Activated T-cell treated with anti-CD3 and anti-CD28 coated beads, Interleukin-2, amount 50 U/mL, for 72 hours (primary cell): ENCODE measurements at places on chromosomes 13 and 19.
A peak's percentile ranks its signal among the peaks of the same experiment; 100 is the strongest.

- H3K4me1 ChIP-seq, result peaks cover 49% of the 10 kb centered on the region
- peak overlapping the region; percentile 100 for H3K27ac ChIP-seq
- DNase-seq, result no peak
- H3K36me3 ChIP-seq, result peaks cover 5% of the 10 kb centered on the region
Observed at GRCh38 chr19:39845172-39845571, 1.0 kb downstream of the FBL start.

DNA sequence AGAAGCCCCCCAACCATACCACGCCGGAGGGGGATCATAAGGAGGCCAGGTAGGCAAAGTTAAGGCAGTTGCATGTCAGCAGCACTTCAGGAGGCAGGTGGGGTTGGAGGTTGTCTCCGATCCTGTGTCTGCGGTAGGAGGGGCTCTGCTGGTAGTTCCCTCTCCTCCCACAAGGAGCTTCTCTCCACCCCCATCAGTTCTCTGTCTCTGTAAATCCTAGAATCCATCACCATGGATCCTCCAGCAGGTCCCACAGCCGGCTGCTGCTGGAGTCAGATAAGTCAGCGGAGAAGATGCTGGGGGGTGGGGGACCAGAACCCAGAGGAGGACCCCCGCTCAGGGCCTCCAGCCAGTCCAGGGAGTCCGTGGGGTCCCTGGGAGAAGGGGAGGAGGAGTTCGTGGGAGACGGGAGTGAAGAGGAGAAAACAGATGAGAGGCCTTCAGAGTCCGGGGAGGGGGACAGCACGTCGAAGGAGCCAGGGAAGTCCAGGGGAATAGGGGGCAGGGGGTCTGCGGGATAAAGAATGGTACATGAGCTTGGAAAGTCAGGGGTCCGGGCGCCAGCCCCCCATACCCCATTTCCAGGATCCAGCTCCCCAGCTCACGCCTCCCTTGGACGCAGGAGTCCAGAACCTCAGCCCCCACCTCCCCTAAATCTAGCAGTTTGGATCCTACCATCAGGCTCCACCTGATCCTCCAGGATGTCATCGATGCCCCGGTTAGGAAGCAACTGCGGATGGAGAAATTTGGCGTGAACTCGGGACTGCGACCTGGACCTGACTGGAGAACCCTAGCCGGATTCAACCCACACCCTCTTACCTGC, 6.3 kb downstream of the MAMSTR start:
- peak overlapping the region; percentile 92 for H3K4me3 ChIP-seq
- H3K4me1 ChIP-seq, result peaks cover 17% of the 10 kb centered on the region
- DNase-seq, result no peak
- no peaks in the 10 kb centered on the region for H3K27me3 ChIP-seq

DNA sequence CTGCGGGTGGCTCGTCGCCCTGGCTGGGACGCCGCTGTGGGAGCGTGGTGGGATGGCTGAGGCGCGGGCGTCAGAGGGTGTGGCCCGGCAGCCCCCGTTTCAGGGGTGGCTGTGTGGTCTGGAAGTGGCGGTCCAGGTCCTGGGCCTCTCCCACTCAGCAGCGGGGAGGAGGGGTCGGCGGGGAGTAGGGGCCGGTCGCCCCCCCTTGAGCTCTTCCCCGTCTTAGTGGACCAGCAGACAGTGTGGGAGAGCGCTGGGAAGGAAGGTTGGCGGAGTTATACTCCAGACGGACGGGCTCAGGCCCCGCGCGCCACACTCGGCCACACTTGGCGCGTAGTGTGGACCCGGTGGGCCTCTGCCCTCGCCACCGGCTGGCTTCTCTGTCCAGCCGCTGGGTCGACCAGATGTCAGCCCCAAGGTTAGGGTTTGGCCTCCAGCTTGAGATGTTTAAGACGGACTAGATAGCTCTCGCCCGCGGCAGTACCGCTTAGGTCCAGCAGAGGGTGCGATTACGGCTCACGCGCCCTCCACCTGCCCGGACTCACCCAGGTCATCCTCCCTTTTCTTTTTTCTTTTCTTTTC, 21.7 kb upstream of the ZNF429 start:
- no peaks in the 10 kb centered on the region for H3K27me3 ChIP-seq
- H3K27ac ChIP-seq, result no peak overlapping the region
- H3K4me3 ChIP-seq, result no peak overlapping the region
- DNase-seq, result peak; percentile 60

GRCh38 chr19:35901055-35901644, 810 bp upstream of the NFKBID start:
- peak overlapping the region; percentile 74 for H3K27ac ChIP-seq
- H3K36me3 ChIP-seq, result peaks cover 10% of the 10 kb centered on the region
- DNase-seq, result no peak
- H3K4me1 ChIP-seq, result peaks cover 65% of the 10 kb centered on the region
- peak overlapping the region; percentile 88 for H3K4me3 ChIP-seq

GRCh38 chr19:12792051-12792852, 966 bp downstream of the JUNB start:
- H3K36me3 ChIP-seq, result peaks cover 9% of the 10 kb centered on the region
- H3K4me3 ChIP-seq, result peak overlapping the region; percentile 98
- DNase-seq, result peak; percentile 91
- peaks cover 42% of the 10 kb centered on the region for H3K4me1 ChIP-seq
- H3K27me3 ChIP-seq, result no peaks in the 10 kb centered on the region

- no peaks in the 10 kb centered on the region for H3K27me3 ChIP-seq
- no peaks in the 10 kb centered on the region for H3K4me1 ChIP-seq
Observed at GRCh38 chr13:47241446-47241845, 344.6 kb upstream of the HTR2A start.

DNA sequence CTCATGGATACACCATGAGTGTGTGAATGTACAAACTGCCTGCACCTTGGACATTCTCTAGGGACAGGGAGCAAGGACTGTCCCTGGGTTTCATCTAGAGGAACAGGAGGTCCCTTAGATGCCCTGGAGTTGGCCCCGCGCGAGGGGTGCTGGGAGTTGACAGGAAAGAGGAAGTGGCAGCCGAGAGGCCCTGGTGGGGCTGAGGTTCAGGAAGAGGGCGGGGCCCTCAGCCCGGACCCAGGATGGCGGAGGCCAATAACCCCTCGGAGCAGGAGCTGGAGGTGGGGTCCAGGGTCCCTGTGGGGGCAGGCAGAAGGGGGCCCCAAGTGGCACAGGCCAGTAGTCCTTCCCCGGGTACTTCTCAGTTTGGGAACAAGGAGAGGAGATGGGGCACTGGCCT, 6.9 kb downstream of the PKN1 start:
- no peaks in the 10 kb centered on the region for H3K27me3 ChIP-seq
- peak; percentile 87 for DNase-seq
- peak overlapping the region; percentile 95 for H3K4me3 ChIP-seq

DNA sequence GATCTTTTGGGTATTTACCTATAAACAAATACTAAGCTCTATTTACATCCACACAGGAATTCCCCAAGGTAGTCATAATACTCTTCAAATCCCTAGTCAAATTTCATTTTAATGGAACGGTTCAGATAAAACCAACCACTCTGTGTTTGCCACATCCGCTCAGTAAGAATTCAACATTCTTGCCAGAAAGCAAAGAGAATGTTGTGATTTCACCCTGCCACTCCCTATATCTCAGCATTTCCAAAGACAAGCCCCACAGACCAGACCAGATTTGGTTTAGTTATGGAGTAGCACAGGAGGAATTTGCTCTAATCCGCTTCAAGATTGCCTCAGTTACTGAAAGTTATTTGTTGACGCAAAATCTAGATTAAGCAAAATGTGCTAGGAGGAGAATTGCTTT, 105.6 kb upstream of the SERP2 start:
- peaks cover 14% of the 10 kb centered on the region for H3K27me3 ChIP-seq
- H3K36me3 ChIP-seq, result peaks cover 7% of the 10 kb centered on the region
- DNase-seq, result no peak
- H3K4me1 ChIP-seq, result peaks cover 40% of the 10 kb centered on the region
- H3K4me3 ChIP-seq, result no peak overlapping the region

DNA sequence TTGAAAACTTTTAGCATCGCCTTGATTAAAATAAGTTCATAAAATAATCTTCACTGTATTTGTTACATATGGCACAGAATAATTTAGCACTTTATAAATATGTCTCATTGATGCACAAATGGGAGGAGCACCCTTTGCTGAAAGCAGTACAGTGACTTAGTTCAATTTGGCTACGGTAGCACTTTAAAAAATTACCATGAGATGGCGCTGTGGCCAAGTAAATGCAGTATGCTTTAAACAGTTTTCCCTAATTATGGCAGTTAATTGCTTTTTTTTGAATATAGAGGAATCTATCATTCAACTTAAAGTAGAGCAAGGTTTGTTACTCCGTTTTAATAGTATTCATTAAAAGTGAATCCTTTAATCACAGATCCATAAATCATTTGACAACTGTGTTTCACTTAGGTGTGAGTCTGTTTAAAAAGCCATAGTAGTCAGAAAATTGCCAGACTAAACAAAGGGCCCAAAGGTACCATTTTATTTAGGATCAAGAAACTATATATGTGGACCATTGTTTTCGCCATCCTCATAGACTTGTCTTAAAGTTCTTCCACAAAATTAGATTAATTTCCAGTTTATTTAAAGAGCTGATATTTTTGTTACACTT, 34.7 kb upstream of the ESD start:
- H3K27me3 ChIP-seq, result no peaks in the 10 kb centered on the region
- no peak overlapping the region for H3K27ac ChIP-seq
- DNase-seq, result peak; percentile 50
- no peaks in the 10 kb centered on the region for H3K36me3 ChIP-seq

- no peak for DNase-seq
- H3K27me3 ChIP-seq, result peaks cover 10% of the 10 kb centered on the region
- H3K36me3 ChIP-seq, result no peaks in the 10 kb centered on the region
- no peak overlapping the region for H3K27ac ChIP-seq
- no peak overlapping the region for H3K4me3 ChIP-seq
Observed at GRCh38 chr19:41604831-41605230, 22.0 kb downstream of the CEACAM4 start.

- H3K4me3 ChIP-seq, result no peak overlapping the region
- no peaks in the 10 kb centered on the region for H3K36me3 ChIP-seq
- no peak overlapping the region for H3K27ac ChIP-seq
- DNase-seq, result no peak
- H3K27me3 ChIP-seq, result no peaks in the 10 kb centered on the region
- H3K4me1 ChIP-seq, result peaks cover 10% of the 10 kb centered on the region
Observed at GRCh38 chr19:41408256-41408655, 10.6 kb downstream of the BCKDHA start.

DNA sequence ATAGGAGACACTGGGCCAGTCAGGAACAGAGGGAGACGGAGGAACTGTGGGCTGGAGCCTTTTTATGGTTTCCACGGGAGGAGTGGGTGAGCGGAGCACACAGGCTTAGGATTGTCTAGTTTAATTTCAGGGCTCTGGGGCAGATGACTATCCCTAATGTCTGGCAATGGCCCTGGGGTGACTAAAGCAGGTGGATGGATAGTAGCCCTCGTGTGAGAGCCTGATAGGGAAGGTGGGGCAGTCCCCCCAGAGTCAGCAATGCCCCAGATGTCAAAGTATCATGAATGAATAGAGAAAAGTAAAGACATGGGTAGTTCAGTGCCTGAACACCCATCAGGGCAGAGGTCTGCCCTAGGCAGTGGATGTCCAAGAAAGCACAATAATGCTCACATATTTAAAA, 94.2 kb downstream of the ZDHHC20 start:
- no peak overlapping the region for H3K27ac ChIP-seq
- no peaks in the 10 kb centered on the region for H3K27me3 ChIP-seq
- H3K4me3 ChIP-seq, result no peak overlapping the region
- no peak for DNase-seq

DNA sequence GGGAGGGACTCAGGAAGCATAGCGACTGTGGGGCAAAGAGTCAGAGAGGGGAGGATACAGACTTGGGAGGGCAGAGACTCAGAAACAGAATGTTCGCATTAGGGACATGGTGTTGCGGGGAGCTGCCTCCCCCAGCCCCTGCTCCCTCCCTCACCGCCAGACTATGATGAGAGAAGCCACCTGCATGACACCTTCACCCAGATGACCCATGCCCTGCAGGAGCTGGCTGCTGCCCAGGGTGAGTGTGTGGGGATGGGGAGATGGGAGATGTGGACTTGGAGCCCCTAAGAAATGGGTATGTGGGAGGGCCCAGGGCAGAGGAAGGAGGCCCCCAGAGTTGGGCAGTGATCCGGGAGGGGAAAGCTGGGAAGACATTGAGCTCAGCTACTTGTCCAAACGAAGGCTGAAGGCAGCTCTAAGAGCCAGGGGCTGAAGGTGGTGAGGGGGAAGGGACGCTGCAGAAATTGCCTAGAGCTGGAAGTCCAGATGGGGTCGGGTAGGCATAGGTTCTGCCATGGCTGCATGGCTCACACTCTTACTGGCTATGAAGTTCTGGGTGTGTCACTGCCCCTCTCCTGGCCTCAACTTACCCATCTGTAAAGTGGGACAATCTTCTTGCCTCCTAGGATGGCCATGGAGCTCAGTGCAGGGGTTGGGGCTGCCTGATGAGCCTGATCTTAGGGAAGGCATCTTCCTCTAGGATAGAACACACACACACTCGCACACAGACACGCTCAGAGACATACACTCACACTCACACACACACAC, 1.4 kb downstream of the SPACA6 start:
- H3K36me3 ChIP-seq, result peaks cover 4% of the 10 kb centered on the region
- H3K4me3 ChIP-seq, result no peak overlapping the region
- H3K4me1 ChIP-seq, result peaks cover 17% of the 10 kb centered on the region

DNA sequence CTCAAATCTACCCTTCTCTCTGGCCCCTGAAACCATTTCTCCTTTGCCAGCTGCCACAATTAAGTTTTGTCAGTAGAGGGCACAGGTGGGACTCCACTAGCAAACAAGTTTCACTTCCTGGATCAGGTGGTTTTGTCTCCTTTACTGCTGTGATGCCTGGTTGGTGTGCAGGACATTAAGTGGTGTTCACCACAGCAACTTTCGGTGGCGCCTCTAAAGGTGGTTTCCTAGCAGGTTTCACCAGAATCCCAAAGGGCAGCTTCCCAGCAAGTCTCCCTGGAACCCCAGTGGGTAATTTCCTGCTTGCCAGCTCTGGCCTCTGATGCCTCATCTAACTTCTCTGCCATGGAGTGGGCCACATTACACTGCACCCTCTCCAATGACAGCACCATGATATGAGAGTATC, 16.6 kb downstream of the MED4 start:
- peaks cover 26% of the 10 kb centered on the region for H3K36me3 ChIP-seq
- H3K27me3 ChIP-seq, result no peaks in the 10 kb centered on the region
- no peak overlapping the region for H3K4me3 ChIP-seq
- peak overlapping the region; percentile 70 for H3K27ac ChIP-seq
- DNase-seq, result peak; percentile 35
- H3K4me1 ChIP-seq, result peaks cover 8% of the 10 kb centered on the region

- H3K4me3 ChIP-seq, result no peak overlapping the region
- H3K4me1 ChIP-seq, result peaks cover 16% of the 10 kb centered on the region
- H3K36me3 ChIP-seq, result peaks cover 41% of the 10 kb centered on the region
Observed at GRCh38 chr19:57905258-57905657, 11.1 kb downstream of the ZNF417 start.

- no peak overlapping the region for H3K4me3 ChIP-seq
- H3K4me1 ChIP-seq, result peaks cover 4% of the 10 kb centered on the region
- no peaks in the 10 kb centered on the region for H3K27me3 ChIP-seq
- H3K27ac ChIP-seq, result no peak overlapping the region
- no peak for DNase-seq
- H3K36me3 ChIP-seq, result no peaks in the 10 kb centered on the region
Observed at GRCh38 chr13:74202129-74202813, 68.1 kb upstream of the KLF12 start.
